ENCODE measurements at places on chromosomes 11 and 22.
A peak's percentile ranks its signal among the peaks of the same experiment; 100 is the strongest.

- DNase-seq: no peak
These were observed 127.2 kb upstream of the SLC5A12 start for GRCh38 chr11:26849036-26849435.

DNA sequence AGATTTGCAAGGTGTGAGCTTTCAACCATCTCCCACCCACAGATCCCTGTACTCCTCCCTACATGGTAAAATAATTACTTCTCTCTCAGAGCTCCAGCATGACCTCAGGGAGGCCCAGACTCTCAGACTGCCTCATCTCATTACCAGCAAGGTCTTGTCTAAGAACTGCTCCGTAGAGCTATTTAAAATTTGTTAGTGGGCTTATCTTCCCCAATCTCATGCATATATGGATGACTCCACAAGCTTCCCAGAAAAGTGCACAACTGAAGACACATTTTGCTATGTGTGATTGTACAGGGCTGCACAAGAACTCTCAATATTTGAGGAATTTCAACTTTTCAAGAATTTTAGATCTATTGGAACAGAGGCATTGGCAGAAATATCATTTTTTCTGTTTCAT, 230.3 kb downstream of the CSNK2A3 start:
- no peak for DNase-seq

DNA sequence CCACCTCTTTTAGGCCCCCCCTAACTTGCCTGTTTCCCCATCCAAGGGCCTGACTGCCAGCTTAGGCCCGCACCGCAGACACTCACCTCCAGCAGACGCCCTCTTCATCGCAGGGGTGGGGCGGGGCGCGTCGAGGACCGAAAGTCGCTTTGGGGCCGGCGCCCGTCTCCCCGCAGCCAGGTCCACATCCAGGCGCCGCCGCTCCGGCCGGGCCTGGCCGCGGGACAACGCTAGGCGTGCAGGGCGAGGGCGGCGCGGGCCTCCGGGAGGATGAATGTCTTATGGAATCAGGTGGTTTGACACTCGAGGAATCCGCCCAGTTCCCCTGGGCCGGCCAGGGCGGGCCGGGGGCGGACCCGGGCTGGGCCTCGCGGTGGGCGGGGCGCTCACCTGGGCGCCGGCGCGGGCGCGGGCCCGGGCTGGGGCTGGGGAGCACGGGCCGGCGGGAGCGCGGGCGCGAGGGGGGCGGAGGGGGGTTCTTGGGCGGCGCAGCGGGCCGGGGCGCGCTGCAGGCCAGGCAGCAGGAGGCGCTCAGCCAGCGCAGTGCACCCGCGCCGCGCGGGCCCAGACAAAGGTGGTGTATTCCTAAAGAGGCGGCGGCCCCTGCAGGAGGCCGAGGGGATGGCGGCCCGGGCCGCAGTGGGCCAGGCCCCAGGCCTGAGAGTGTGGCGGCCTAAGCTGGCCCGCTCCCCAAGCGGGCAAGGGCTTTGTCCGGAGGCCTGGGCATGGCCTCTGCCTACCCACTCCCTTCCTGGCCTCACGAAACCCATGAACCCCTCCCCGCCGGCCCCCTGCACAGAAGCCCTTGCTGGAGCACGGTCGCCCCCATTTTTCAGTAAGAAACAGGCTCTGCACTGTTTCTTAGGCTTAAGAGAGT, 177.6 kb downstream of the IGLL1 start:
- no peak for DNase-seq

DNA sequence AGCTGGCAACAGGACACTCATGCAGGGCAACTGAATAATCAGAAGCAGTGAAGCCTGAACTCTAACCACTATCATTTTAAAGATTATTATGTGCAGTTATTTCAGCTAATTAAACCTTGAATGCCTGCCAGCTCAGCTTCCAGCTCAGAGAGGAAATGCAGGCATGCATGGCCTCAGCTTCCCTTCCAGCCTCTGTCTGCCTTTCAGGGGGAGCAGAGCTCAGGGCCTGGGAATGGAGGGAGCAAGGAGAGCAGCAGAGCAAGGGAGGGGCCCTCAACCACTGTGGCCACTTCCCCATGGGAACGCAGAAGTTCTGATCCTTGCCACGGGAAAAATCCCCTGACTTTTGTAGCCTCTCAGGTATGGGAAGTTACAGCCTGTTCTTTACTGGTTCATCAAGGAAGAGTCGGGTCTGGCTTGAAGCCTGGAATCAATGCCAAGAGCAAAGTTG, 32.5 kb upstream of the APLNR start:
- no peak for DNase-seq

GRCh38 chr11:75814363-75814676, 690 bp upstream of the UVRAG start:
- DNase-seq: no peak

DNA sequence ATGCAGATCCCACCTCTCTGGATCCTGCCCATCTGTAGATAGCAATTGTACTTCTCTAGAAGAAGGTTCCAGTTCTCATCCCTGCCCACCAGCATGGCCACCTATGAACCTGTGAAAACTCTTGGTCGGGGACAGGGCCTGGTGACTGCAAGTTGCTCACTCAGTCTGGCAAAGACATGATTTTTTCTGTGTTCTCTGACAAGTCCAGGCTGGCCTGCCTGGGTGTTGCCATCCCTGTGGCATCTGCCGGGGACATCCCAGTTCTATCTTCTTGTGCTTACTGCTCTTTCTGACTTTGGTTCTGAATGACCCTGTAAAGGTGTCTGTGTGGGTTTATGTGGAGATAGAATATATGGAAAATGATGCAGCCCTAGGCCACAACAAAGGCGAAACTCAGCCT, 545.8 kb downstream of the INSC start:
- DNase-seq: no peak

DNA sequence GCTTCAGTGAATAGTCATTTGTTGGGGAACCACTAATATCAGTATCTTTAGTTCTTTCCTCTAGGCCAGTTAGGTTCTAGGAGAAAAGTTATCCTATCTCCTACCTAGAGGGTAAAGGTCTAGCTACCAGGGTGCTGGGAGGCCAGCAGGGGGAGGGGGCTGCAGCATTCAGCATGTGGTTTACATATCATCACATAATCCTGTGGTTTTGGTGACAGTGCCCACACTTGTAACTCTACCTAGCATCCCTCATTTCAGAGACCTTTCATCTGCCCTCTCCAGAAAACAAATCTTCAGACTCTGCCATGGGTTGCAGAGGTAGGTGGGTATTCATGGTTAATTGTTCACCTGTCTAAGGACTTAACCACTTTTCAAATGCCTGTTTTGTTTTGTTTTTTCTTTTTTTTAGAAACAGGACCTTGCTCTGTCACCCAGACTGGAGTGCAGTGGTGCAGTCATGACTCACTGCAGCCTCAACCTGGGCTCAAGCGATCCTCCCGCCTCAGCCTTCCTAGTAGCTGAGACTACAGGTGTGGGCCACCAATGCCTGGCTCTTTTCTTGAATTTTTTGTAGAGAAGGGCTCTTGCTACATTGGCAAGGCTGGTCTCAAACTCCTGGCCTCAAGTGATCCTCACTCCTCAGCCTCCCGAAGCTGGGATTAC, 146.8 kb downstream of the ENTHD1 start:
- peak; percentile 26 for DNase-seq

- no peak for DNase-seq
These were observed 10.1 kb upstream of the RAB3IL1 start for GRCh38 chr11:61927501-61927900.

DNA sequence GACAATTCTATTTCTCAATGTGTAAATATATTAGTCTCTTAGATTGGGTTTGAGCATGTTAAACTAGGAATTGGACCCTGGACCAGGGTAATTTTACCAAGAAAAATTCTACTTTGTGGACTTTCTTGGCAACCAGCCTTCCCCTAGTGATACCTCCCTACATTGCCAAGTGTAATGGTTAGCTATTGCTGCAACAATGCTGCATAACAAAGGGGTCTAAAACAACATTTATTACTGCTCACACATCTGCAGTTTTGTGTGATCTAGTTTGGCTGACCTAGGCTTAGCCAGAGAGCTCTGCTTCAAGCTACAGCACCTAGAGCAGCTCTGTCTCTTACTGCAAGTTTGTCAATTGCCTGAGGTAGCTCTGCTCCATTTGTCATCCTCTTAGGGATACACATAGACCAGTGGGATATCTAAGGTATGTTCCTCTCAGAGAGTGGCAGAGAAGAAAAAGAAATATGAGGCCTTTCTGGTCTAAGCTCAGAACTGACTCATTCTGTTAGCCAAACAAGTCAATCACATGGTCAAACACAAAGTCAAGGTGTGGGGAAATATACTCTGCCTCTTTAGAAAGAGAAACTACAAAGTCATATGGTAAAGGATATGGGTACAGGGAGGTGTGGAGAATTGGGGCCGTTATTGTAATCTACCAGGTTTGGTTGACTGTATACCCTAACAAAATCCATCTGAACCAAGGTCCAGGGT, 2.0 kb upstream of the LAYN start:
- no peak for DNase-seq

DNA sequence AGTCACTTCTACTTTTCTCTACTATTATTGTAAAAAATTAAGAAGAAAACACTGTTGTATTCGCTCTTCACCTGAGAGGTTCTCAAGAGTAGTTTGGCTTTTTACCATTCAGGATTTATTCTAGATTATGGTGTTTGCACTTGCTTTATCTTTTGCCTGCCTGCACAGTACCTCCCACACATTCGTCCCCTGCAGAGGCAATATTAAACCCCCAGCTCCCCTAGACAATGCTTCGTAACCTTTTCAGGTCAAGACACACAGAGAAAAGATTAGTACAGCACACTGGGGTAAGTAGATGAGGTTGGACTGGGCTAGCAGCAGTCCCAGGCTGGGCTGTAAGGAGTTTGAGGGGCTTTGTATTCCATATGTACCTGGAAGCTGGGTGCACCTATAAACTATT, 62.4 kb downstream of the TNRC6B start:
- DNase-seq: no peak

DNA sequence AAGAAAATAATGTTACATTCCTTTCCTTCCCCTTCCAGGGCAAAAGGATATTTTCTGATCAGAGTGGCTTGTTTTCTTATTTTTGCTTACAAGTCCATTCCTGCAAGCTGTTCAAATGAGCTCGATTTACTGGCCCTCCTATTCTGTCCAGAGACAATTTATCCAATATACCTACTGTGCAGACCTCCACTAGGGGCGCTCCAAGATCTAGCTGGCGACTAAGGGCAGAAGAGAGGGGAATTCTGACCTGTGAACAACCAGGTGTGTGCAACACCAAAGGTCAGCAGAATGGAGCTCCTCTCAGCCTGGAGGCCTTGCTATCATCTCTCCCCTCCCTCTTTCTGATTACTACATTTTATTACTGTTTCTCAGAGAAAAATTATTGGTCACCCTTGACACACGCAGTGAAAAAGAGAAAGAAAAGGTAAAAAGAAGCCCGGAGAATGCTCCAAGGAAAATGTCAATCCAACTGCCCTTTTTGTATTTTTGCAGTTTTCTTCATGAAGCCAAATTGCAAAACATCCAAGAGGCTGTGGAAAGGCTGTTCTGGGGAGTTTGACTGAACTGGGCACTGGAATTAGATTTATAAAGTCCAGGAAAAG, 3.2 kb downstream of the SEZ6L start:
- no peak for DNase-seq

DNA sequence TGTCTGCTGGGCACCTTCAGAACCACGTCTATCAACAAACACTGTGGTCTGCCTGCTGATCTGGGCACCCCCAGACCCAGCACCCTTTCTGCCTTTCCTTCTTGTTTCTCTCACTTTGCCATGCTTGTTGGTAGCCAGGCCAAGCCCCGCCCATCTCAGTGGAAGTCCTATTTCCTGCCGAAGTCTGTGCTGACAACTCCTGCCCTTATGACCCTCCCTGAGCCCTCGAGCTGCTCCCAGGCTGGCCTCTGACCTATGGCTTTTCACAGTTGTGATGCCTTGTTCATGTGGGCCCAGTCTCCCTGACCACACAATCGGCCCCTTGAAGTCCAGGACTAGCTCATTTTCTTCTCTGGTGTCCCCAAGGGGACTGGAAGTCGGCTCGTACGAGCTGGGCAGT, 132.1 kb downstream of the DSCAML1 start:
- no peak for DNase-seq

- DNase-seq: no peak
These were observed 11.6 kb downstream of the PRR33 start for GRCh38 chr11:1879941-1880720.

DNA sequence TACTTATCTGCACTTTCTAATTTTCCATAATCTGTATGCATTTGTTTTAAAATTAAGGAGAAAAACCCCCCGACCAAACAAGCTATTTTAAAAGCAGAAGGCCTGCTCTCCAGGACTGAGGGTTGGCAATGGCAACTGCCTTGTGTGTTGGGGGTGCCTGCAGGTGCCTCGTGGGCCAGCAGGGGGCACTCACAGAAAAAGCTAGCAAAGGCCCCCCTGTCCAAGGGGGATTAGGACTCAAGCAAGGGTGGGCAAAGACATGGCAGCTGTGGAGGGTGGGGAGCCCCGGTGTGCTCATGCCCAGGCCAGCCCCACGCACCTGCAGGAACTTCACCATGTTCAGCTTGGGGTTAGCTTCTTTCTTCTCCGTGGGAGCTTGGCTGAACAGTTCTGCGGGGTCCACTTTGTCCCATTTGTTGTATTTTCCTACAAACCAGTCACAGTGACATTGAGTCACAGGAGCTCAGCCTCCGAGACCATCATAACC, 10.3 kb downstream of the TOP3B start:
- DNase-seq: no peak

- no peak for DNase-seq
These were observed 8.6 kb downstream of the TTLL1 start for GRCh38 chr22:43080616-43081015.

GRCh38 chr11:28966951-28967350, 858.8 kb downstream of the METTL15 start:
- no peak for DNase-seq

- no peak for DNase-seq
These were observed 34.3 kb upstream of the MYRF start for GRCh38 chr11:61718046-61718531.

- DNase-seq: no peak
These were observed 107.6 kb upstream of the ASPHD2 start for GRCh38 chr22:26321469-26321913.

GRCh38 chr11:63608353-63609345, 5.6 kb downstream of the PLAAT3 start:
- no peak for DNase-seq

DNA sequence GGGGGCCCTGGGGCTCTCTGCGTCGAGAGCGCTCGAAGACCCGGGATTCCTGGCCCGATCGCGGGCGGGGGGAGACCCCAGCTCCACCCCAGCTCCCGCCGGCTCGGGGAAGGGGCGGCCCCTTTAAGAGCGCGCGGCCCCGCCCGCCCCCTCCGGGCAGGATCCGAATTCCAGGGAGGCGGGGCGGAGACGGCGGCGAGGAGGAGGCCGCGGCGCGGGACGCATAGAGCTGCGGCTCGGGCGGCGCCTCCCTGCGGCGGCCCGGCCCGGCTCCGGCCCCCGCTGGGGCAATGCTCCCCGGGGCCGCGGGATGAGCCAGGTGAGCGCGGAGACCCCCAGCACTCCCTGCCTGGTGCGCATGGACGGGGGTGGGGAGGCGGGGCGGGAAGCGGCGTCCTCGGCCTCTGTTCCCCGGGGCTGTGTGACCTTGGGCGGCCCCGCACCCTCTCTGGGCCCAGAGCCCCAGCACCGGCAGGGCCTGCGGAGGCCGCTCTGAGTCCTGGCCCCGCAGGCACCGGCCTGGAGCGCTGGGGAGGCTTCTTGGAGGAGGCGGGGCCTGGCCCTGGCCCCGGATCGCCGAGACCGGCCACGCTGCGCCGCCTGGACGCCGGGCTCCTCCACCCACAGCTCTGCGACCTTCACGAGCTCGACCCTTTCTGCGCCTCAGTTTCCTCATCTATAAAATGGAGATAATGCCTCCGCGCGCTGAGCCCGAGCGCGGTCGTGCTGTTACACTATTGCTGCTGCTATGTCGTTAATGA, 565 bp downstream of the GAS2L1 start:
- no peak for DNase-seq

GRCh38 chr11:104908186-104908531, 9.9 kb upstream of the CASP12 start:
- no peak for DNase-seq

GRCh38 chr11:2681408-2682145, 18.2 kb downstream of the KCNQ1OT1 start:
- no peak for DNase-seq
